Activated CD4-positive, alpha-beta T cell treated with anti-CD3 and anti-CD28 coated beads for 48 hours (primary cell): ENCODE measurements at places on chromosomes 1 and 21.

DNA sequence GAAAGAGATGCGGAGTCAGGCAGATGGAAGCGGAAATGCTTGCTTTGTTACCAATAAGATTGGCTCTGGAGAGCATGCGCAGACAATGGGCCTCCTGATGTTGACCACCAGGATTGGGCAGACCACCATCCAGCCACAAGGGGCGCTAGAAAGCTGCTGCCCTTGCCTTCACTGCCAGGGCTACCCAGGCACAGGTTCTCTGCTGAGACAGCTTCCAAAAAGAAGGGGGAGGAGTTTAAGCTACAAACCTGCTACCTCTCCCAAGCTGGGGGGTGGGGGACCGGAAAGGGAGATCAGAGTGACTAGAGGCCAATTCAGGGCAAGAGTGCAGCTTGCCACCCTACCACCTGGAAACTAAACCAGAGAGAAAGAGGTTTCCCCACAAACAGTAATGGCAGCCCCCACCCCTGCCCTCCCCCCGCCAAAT is 369.7 kb downstream of the RRAGC start:
- DNase-seq, result peak; percentile 78

- no peak for DNase-seq
Observed at GRCh38 chr1:74731399-74732052, 1.3 kb downstream of the CRYZ start.

GRCh38 chr1:48967318-48967717 is 190.6 kb upstream of the BEND5 start:
- no peak for DNase-seq

DNA sequence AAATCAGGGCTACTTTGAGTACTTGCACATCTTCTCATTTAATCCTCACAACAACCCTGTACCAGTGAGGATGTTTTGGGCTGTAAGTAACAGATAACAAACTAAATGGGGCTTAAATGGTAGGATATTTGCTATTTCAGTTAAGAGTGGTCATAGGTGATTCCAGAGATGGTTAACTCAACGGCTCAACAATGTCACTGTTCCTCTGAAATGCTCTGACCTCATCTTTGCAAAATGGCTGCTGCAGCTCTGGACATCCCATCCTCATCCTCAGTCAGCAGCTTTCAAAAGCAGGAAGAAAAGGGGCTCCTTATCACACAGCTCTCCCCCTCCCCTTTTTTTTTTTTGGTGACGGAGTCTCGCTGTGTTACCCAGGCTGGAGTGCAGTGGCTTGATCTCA is 1.5 kb downstream of the LDLRAD2 start:
- DNase-seq, result no peak

DNA sequence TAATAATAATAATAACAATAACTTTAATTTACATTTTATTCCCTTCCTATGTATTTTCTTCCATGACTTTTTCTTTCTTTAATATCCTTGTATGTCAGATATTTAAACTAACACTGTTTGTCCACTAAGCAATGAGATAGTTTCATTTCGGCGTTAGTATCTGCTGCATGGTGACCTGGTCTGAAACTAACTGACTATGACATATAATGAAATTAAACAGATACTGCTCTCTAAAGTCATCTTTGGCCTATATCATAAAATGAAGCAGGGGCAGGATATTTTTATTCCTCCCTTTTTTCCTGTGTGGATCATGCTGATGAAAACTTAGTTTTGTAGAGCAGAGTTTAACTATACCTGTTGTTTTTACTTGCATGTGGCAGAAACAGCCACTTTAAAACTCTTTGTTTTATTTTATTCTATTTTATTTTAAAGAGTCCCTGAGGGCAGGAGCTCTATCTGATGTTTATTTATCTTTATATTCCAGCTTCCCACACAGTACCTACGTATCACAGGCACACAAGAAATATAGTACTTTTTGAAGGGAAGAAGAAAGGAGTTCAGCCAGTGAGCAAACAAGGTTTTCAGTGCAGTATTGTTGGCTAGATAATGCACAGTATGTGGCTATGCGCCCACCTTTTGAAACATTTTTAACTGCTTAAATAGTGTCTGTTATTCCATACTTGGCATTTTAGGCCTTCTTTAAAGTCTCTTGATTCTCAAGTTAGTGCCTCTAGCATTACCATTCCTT is 165.6 kb downstream of the PHTF1 start:
- no peak for DNase-seq

GRCh38 chr1:243786531-243786930 is 63.5 kb downstream of the AKT3 start:
- no peak for DNase-seq

DNA sequence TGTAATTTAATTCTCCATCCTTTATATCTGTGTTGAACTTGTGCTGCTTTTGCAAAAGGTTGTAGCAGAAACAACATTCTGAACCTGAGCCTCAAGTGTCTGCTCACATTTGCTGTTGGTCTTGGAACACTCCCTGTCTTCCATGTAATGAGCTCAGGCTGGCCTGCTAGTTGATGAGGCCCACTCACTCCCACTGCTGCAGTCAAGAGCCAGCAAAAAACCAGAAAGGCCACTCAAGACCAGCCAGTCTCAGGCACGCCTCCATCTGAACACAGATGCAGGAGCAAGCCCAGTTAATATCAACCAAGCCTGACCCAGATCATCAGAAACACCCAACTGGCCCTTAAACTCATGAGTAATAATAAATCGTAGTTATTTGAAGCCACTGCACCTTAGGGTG is 342.2 kb upstream of the NFIA start:
- DNase-seq, result no peak

DNA sequence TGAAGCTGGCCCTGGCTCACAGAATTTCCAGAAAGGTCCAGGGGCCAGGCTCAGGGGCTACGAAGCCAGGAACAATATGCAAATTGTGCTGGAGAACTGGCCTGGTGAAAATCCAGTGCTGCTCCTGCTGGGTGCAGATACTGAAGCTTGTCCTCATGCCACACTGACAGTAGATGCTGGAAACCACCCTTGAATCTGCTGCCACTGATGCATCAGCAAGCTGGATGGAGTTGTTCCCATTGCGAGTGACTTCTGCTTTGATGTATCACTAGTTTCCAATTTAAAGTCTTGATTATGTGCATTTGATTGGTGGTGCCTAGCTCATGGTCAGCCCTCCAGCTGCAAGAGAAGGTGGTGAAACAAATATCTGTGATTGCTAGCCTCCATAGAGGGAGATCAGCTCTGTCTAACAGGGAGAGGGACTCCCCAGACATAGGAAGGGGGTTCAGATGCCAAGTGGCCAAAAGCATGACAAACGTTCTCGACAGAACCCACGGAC is 11.0 kb upstream of the KIAA0040 start:
- DNase-seq, result no peak

DNA sequence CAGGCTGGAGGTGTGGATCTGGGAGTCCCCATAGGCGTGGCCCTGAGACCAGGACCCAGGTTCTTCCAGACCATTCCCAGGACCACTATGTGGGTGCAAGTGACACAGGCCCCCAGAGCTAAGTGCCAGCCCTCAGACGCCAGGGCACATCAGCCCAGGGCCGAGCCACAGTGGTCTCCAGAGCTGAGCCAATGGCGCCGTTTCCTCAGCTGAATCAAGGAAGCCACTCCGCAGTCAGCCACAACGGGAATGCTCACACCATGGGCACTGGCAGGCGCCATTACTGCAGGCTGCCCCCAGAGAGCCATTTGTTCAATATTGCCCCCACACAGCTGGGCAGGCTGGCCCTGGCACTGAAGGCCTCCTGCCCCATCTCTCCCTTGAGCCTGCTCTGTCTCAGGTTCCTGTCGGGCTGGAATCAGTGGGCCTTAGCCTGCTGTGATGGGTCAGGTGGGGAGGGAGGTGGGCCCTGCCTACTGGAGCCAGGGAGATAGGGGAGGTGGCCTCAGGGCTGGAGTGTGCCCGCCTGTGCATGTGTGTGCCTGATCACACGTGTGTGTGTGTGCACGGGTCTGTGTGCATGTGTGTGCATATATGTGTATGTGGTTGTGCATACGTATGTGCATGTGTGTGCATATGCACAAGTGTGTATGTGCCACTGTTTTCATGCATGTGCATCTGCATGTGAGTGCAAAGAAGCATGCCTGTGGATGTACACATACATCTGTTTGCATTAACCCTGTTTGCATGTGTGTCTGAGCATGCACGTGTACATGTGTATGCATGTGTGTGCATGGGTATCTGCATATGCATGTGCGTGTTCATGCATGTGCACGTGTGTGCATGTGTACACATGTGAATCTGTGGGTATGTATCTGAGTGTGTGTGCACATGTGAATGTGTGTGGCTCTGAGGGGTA is 6.1 kb downstream of the GJC2 start:
- no peak for DNase-seq

- no peak for DNase-seq
Observed at GRCh38 chr1:107474877-107475612, 334.2 kb downstream of the NTNG1 start.

DNA sequence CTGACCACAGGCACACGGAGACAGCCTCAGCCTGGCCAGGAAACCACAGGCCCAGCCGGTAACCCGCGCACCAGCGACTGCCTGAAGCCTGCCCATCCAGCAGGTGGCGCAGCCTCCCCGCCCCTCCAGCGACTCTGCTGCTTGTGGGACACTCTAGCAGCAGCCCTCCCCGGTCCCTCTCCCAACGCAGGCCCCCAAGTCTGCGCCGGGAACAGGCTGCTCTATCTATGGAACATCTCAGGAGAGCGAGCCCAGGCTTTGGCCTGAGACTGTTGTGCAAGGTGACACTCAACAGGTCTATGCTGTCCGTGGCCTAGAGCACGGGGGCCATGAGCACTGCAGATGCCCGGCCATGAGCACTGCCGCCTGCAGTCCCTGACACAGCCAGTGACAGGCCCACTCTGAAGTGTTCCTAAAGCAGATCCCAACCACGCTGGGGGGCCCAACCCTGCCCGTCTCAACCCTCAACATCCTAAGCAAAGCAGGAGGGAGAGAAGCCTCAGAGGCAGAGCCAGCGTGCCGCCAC is 28.4 kb downstream of the WDR4 start:
- DNase-seq, result peak; percentile 62

DNA sequence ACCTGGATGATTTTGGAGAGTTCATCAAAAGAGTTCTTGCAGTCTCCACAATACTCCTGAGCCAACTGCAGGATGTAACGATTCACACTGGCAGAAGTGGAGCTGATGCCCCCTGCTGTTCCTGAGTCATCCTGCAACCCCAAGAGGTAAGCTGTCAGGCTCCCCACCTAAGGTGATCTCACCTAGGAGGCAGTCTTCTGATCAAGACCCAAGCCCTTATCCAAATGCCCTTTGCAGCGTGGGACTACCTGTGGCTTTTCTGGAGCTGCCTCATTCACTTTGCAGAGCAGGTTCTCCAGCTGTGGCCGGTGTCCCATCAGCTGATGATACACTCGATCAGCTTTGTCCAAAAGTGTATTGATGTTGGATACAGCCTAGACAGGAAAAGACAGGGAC is 96.4 kb downstream of the UBR4 start:
- DNase-seq, result peak; percentile 43

DNA sequence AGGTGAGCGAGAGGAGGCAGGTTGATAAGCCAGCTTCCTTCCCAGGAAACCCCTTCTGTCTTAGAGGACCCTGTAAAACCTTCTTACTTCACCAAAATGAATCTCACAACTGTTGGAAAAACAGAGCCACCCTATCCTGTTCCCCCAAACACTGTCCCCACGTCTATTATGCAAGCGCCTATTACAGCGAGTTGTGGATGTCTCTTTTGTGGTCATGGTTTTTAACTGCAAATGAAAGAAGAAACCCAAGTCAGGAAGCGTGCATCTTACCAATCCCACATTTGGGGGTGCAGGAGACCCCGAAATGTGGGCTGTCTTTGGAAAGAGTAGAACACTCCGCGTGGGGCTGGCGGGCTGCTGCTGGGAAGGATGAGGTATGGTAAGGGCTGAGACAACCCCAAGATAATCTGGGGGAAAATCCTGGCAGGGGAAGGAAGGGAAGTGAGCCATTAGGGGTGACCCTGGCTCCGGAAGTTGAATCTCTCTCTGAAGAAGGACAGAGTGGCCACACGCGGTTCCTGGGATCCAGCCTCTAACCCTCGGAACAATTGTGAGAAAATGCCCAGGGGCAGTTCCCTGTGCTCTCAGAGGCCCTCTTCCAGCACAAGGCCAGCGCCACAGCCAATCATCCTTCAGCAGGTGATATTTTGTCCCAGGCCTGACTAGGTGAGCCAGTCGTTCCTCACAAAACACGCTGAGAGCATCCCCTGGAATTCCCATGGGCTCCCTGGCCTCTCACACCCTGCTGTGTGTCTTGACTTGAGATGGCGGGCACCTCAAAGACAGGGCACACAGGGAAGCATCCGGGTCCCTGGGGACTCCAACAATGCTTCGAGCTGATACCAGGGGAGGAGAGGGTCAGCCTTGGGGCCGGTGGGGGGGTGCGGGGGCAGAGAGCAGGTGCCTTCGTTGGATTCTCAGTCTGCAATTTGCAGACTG is 168.5 kb upstream of the IRF2BP2 start:
- no peak for DNase-seq

GRCh38 chr1:187931776-187932175 is 1103.0 kb downstream of the PLA2G4A start:
- DNase-seq, result no peak

DNA sequence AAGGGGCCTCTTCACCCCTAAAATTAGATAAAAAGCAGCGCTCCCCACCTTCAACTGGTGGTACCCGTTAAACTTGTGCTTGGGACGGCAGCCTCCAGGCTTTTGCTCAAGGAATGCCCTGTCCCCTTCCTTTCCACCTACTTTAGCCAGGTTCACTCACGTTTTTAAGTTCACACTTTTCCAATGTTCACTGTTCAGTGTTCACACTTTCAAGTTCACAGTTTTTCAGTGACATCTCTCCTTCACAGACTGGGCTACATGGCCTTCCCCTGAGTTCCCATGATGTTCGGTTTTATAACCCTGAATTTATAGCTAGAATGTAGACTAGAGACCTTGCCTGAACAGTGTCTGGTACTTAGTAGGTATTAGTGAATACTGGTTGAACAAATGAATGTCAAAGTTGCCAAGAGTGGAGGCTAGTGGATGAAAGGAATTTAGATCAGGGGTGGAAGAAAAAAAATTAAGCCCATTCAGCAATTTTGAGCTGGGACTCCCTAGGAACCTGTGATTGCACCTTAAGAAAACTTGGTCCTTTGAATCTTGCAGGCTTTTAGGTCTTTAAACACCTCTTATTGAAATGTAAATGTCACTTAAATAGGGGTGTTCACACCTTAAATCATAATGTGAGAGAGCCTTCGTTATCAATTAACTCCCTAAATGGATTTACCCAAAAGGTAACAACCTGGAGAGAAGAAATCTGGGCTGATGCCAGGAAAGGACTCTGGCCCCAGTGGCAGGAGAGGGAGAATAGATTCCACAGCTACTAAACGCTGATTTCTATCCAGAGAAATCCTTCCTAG is 12.3 kb downstream of the BTG2 start:
- no peak for DNase-seq

DNA sequence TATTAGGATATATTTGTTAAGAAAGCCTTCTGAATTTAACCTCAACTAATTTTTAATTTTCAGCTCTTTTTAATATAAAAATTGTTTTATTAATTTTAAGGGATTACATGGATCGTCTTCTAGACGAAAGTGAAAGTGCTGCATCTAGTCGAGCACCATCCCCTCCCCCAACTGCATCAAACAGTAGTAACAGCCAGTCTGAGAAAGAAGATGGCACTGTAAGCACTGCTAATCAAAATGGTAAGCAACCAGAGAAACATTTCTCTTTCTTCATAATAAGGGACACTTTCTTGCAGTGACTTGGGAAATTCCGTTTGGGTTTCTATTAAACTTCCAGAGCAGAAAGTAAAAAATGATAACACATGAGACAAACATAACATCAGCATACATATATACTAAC is 56.9 kb downstream of the MIER1 start:
- DNase-seq, result peak; percentile 46
